ENCODE measurements at places on chromosomes 12 and 14. TPM values are rescaled to one million over a fixed set of nuclear protein-coding genes. Genes with fewer than 3 reads are reported as not detected.

- no peak for DNase-seq
Measured at GRCh38 chr14:86065407-86065806, 535.5 kb downstream of the FLRT2 start.

- no peak for DNase-seq
Measured at GRCh38 chr14:34604995-34605394, 25.0 kb downstream of the SNX6 start.

DNA sequence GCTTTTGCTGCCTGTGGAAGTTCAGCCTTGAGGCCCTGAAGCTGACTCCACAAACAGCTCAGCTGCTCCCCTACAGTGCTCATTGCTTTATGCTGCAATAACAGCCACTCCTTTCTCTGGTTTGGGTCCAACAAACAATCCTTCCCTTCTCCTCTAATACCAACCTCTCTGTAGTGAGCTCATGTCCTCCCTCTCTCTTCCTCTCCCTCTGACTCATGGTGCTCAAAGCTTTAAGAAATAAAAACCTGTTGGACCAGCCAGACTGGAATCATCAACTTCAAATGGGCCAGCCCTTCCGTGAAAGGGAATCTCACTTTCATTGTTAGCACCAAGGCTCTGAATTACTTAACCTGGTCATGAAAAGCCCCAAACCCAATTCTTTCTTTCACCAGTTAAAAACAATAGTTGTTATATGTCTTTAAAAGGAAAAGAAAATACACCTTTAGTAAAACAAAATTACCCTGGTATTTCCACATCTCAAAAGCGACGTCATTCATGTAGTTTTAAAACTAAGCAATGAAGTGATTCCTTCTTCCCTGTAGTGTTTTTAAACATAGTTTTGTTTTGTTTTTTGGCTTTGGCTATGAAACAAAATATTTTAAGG is 126.4 kb downstream of the DUSP6 start:
- no peak for DNase-seq

GRCh38 chr12:8081251-8081920 is 688 bp upstream of the NECAP1 start:
- no peak for DNase-seq

- DNase-seq, result no peak
Measured at GRCh38 chr12:128843538-128843937, 9.7 kb upstream of the GLT1D1 start.

- no peak for DNase-seq
Measured at GRCh38 chr12:101002696-101003419, 207.2 kb downstream of the SLC5A8 start.

DNA sequence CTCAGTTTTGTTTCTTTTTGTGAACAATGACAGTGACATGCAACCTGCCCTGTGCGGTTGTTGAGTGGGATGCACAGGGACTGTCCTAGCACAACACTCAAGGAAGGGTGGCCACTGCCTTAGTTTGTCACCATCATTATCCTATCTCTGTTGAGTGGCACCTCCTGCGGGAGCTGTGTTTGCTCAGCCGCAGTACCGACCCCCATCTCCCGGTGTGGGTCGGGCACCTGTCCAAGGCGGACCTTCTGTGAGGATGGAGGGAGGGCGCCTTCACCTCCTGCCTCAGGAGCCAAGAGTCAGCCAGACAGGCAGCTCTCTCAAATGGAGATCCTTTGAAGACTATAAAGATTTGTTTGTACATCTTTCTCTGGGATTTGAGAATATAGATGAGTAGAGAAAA is 142.1 kb downstream of the TSPAN9 start:
- no peak for DNase-seq

- no peak for DNase-seq
Measured at GRCh38 chr14:22164616-22165015, 424.4 kb downstream of the DAD1 start.

DNA sequence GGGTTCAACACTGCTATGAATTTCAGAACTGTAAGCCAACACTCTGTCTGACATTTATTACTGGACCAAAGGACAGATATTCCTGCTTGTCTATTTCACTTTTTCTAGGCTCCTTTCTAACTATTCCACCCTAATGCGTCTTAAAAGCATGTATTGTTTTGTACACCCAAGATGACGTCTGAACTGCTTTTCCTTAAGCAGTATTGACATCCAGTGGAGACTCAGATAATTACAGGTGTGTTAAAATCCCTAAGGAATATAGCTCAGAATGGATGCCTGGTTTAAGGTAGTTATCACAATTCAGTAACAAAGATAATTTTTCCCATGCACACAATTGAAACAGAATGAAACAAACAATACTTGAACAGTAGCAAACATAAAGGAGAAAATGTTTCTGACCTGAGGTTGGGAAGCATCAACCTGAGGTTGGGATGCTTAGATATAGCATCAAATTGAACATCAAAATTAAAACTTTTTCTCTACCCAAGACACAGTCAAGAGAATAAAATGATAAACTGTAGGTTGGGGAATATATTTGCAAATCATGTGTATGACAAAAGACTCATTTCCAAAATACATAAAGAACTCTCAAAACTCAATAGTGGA is 93.7 kb upstream of the PTPRR start:
- no peak for DNase-seq

DNA sequence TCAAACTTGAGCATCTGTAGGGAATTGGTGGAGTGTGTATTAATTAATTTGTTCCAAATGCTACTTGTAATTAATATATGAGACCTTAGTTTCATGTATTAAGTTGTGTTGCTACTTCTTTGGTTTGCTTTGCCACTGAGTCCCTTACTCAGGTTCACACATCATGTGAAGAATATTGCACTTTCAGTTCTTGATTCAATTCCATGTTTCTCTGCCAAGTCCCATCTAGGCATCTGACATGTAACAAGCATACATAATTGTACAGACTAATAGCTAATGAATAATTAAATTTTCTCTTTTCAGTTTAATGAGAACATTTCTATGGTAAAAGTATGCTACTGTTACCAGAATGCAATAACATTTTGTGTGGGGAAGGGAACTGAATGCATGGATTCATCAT is 640.0 kb downstream of the TMTC2 start:
- no peak for DNase-seq

DNA sequence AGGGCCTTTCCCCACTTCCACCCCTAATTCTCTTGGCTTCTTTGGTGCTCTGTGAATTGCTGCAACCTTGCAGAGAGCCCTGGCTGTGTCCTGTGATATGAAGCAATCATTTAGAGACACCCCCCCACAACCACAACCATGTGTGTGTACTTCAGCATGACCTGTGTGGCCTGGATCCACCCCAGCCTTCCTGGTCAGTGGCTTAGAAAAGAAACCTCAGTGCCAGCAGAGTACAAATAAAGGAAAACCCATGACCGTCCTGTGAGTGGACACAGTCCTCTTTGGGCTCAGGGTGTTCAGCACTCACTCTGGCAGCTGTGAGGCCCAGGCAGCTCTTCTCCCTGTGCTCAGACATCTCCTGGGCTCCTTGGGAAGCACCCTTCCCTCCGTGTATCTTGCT is 206.6 kb upstream of the DIO3 start:
- DNase-seq, result no peak

GRCh38 chr12:102172436-102172835 is 25.2 kb downstream of the PMCH start:
- DNase-seq, result no peak

DNA sequence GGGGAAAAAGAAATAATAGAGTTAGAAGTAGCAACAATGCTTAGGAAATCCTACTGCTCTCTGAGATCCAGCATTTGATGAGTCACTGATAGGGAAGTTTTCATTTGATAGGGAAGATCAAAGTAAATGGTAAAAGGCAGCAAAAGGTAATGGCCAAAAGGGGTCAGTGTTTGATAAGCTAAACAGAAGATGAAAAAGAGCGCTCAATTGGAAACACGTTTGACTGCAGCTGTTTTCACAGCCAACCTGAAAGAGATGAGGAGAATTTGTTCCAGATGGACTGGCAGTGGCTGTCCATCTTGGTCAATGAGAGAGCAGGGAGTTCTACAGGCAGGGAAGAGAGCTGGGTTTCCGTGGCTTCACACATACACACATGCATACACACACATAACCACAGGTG is 264.2 kb downstream of the TMEM132C start:
- no peak for DNase-seq

GRCh38 chr14:24207104-24207551 is 1.6 kb downstream of the TSSK4 start:
- DNase-seq, result no peak

DNA sequence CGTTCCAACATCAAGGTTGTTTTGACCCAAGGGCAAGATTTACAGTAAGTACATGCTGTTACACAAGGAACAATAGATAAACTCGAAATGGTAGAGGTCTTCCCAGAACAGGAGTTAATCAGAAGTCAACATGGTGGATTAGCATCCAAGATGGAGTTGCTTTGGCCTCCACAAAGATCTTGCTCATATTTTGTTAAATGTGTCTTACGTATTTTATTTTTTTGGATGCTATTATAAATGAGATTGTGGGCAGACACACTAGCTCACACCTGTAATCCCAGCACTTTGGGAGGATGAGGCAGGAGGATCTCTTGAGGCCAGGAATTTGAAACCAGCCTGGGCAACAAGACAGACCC is 22.3 kb upstream of the RAB21 start:
- DNase-seq, result no peak

- no peak for DNase-seq
Measured at GRCh38 chr12:58171914-58172313, 230.5 kb downstream of the ATP23 start.

DNA sequence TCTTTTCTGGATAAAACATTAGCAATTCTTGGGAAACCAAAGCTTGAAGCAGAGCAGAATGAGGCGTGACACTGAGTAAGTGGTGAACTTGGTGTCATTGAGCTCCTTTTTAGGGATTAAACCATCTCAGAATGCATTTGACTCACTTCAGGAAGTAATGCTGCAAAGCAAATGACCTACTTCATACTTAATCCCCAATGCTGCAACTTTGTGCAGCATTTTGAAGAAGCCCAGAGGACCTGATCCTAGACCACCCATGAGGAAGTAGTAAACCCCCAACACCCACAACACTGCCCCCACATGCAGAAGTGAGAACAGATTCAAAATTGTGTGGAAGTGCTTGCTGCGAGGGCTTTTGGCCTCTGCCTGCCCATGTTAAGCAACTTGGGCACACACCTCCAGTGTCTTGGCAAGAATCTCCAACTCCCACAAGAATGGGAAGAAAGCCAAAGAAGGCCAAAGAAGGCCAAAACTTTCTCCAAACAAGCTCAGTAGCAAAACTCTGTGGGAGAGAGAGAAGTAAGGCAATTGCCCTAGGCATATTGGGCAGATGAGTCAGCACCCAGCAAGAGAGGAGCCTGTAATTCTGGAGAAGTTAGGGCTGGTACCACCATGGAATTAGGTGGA is 69.2 kb upstream of the ETV6 start:
- DNase-seq, result peak; percentile 66

- no peak for DNase-seq
Measured at GRCh38 chr14:49593016-49593415, 5.7 kb upstream of the LRR1 start.

GRCh38 chr12:59594943-59595500 is 807 bp upstream of the SLC16A7 start:
- DNase-seq, result no peak

- DNase-seq, result no peak
Measured at GRCh38 chr14:68249661-68250451, 430.3 kb downstream of the RAD51B start.

DNA sequence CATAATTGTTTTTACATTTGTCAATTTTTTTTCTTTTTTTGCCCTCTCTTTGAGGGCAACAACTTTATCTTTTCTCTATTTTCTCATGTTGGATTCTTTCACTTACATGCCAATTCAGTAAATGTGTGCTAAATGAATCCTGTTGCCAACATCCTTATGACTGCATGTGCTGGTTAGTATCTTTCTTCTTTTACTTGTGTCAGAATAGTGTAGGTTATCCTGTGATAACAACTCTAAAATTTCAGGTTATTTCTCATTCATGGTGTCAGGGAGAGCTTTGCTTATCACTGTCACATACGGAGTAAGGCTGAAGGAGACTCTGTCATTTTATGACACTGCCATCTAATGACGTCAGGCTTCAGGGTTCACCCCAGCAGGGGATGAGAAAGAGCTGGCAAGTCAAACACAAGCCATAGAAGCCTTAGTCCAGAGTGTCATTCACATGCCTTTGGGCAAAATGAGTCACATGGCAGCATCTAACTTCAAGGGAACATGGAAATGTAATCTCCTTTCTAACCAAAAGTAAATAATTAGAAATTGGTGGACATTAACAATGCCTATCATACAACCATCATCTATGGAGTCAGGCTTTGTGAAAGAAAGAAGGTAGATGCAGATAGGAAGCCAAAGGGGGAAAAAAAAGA is 242.5 kb upstream of the ATP2B1 start:
- DNase-seq, result no peak

- no peak for DNase-seq
Measured at GRCh38 chr12:99151744-99152143, 495.8 kb upstream of the GARIN6 start.

GRCh38 chr12:130954544-130954831 is 781 bp downstream of the ADGRD1 start:
- DNase-seq, result peak; percentile 78

Gene FOXN4
- total RNA-seq, result not detected

Gene KLRC4
- 1.9 TPM for total RNA-seq

Gene SUOX
- 20.3 TPM for total RNA-seq

Gene NELL2
- total RNA-seq, result 1.6 TPM

Gene GSKIP
- 13.9 TPM for total RNA-seq

Gene IRAK3
- 44.6 TPM for total RNA-seq

Gene RNU4-1
- 2,477 TPM for total RNA-seq

Gene OR6C2
- total RNA-seq, result not detected

Gene AMN1
- total RNA-seq, result 9.9 TPM

Gene SMCO2
- total RNA-seq, result 0.38 TPM

Gene DTX1
- total RNA-seq, result 5.1 TPM

Gene SLC7A7
- 84.4 TPM for total RNA-seq

Gene SALL2
- 8.1 TPM for total RNA-seq
